ENCODE measurements at places on chromosomes 6 and 20. TPM values are rescaled to one million over a fixed set of nuclear protein-coding genes. Genes with fewer than 3 reads are reported as not detected.

- DNase-seq = no peak
Measured at GRCh38 chr20:9399322-9399721, 115.1 kb upstream of the LAMP5 start.

DNA sequence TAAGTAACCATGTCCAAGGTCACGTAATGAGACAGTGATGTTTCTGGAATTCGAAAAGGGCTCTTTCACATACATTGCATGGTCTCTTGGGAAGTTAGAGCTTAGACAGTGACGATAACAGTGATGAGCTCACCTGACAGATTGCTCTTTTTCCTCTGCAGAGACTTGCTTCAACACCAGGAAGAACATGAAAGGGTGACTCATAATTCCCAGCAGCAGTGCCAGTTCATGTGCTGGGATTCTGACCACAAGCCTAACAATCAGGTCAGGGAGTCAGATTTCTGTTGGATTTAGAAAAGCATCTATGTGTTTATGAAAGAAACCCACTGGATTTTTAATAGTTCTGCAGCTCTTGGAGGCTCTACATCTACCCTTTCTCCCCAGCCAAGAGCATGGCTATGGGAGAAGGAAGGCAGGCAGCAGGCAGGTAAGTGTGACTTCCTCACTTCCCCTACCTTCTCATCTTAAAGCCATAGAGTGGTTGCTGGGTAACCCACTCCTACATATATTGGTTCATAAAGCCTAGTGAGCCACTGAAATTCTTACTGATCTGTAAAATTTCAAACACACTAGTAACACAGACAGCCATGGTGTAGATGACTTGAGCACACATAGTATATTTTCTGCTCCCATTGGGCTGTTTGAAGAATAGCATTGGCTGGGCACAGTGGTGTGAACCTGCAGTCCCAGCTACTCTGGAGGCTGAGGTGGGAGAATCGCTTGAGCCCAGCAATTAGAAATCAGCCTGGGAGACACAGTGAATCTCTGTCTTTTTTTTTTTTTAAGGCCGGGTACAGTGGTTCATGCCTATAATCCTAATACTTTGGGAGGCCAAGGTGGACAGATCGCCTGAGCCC lies 44.4 kb upstream of the LOC128125822 start:
- DNase-seq = peak; percentile 85

GRCh38 chr6:68730291-68731054 lies 95.4 kb downstream of the ADGRB3 start:
- no peak for DNase-seq

GRCh38 chr6:157993076-157993475 lies 11.4 kb downstream of the SYNJ2 start:
- no peak for DNase-seq

- no peak for DNase-seq
Measured at GRCh38 chr6:118298476-118299427, 249.3 kb upstream of the PLN start.

Gene EDN1
- 268 TPM for total RNA-seq
